ENCODE measurements at places on chromosomes 7 and 10.

DNA sequence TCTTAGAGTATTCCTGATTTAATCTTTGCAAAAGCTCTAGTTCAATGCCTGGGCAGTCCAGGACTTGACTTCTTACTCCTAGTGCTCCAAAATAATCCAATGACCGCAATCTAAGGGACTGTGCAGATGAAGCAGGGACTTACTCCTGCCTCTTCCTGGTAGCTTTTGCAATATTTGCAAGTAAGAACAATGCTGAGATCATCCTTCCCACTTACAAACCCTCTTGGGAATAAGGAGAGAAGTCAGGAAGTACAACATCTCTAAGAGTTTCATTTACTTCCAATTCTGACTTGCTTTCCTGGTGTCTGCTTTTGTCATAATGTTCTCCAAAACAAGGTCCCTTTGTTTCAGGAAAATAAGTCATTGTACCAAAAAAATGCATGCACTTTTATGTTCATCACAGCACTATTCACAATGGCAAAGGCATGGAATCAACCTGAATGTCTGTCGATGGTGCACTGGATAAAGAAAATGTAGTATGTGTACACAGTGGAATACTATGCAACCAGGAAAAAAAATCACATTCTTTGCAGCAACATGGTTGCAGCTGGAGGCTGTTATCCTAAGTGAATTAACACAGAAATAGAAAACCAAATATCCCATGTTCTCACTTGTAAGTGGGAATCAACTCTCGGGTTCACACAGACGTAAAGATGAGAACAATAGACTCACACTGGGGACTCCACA is 7.1 kb upstream of the KCNMA1 start:
- DNase-seq, result no peak

- no peak for DNase-seq
These were observed 19.6 kb downstream of the KLLN start for GRCh38 chr10:87843714-87844113.

DNA sequence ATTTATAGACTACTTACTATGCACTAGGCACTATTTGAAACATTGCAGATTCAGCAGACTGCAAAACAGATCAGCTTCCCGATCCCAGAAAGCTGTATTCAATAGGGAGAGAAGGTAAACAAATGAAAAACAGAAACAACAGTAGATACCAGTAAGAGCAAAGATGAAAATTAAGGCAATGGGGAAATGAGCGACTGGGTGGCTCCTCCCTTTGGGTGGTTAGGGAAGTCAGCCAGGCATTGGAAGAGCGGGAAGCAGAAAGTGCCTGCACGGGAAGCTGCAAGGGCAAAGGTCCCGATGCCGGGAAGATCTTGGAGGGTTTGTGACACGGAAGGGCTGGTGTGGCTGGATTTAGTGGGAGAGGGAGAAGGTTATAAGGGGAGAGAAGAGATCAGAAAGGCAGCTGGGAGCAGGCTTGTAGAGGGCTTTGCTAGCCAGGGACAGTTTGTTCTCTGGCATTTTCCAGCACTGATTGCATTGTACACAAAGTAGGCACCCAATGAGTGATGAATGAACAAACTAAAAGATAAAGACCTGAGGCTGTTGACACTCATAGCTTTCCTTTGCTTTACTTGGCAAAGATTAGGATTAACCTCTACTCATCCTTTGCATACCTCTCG is 67.8 kb downstream of the NAMPT start:
- DNase-seq, result no peak

DNA sequence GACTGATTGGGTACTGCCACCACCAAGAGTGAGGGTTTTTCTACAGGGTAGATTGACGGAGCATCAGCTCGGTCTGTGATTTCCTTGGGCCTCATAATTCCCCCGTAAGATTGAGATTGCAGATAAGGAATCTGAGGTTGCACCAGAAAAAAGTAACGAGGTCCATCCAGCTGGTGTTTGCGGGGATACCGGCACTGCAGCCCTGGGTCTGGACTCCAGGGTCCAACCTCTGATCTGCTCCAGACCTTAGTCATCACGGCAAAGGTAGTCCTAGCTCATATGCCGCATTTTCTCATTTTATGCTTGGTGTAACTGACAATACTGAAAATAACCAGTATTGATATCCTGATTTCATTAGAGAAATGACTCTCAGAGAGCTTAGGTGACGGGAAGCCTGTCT is 3.9 kb downstream of the CARD11 start:
- no peak for DNase-seq

GRCh38 chr10:77138541-77138940 is 499.1 kb downstream of the KCNMA1 start:
- no peak for DNase-seq
